Right atrium auricular region (tissue), 2 donors: ENCODE measurements at places on chromosomes 4 and X.

- H3K27me3 ChIP-seq: no peaks in the 10 kb centered on the region
- peak overlapping the region; percentile 66 for H3K27ac ChIP-seq
- no peak for DNase-seq
- no peak overlapping the region for H3K4me3 ChIP-seq
- H3K4me1 ChIP-seq: peaks cover 76% of the 10 kb centered on the region
Observed at GRCh38 chrX:2708021-2708420, 16.9 kb downstream of the CD99 start.

DNA sequence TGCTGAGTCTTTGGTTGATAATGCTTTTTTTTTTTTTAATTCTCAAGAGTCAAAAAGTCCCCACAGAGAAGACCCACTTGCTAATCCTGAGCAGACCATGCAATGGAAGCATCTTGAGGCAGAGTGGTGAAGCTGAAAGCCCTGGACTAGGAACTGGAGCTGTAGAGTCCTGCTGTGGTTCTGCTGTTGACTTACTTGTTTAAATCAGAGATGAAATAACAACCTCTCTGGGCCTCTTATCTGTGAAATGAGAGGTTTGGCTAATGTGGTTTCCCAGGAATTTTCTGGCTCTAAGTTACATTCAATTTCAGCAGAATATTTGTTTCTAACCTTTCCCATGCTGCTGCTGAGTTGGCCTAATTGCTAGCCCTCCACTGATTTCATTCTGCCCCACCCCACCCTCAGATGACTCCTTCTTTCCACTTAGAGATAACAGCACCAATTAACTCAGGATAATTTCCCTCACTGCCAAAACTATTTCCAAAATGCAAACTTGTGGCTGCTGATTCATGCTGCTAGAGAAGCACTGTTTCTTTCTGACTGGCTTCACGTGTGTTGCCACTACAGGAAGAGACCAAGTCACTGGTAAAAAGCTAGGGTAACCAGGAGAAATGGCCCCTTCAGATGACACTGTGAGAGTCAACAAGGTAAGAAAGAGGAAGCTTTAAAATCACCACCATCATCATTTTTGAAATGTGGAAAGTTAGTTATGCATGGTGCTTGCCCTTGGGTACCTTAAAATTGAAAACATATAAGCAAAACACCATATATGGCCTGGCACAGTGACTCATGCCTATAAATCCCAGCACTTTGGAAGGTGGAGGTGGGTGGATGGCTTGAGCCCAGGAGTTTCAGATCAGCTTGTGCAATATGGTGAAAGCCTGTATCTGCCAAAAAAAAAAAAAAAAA is 326.4 kb downstream of the DCHS2 start:
- no peak overlapping the region for H3K27ac ChIP-seq
- no peaks in the 10 kb centered on the region for H3K4me1 ChIP-seq
- peak; percentile 64 for DNase-seq
- no peaks in the 10 kb centered on the region for H3K27me3 ChIP-seq
- no peak overlapping the region for H3K4me3 ChIP-seq

GRCh38 chr4:61517144-61517543 is 317.0 kb downstream of the ADGRL3 start:
- no peaks in the 10 kb centered on the region for H3K4me1 ChIP-seq
- no peaks in the 10 kb centered on the region for H3K36me3 ChIP-seq
- no peak for DNase-seq
- no peaks in the 10 kb centered on the region for H3K27me3 ChIP-seq
- no peak overlapping the region for H3K27ac ChIP-seq

DNA sequence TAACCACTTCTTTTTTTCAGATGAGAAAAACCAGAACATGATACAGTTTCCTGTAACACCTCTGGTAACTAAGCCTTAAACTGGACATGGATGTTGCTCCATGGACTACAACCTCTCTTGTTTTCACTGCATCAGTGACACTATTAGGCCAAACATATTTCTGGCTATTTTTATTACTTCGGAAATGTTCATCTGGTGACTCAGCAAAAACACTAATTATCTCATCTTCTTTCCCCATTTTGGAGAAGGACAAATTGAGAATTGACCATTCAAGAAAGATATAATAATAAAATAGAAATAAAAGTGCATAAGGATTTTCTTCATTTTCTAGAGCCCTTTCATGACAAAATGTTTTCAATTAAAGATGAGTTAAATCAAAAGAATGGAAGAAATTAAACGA is 361.9 kb upstream of the TECRL start:
- H3K36me3 ChIP-seq: no peaks in the 10 kb centered on the region
- H3K4me3 ChIP-seq: no peak overlapping the region
- H3K27ac ChIP-seq: no peak overlapping the region
- no peak for DNase-seq
- no peaks in the 10 kb centered on the region for H3K4me1 ChIP-seq

DNA sequence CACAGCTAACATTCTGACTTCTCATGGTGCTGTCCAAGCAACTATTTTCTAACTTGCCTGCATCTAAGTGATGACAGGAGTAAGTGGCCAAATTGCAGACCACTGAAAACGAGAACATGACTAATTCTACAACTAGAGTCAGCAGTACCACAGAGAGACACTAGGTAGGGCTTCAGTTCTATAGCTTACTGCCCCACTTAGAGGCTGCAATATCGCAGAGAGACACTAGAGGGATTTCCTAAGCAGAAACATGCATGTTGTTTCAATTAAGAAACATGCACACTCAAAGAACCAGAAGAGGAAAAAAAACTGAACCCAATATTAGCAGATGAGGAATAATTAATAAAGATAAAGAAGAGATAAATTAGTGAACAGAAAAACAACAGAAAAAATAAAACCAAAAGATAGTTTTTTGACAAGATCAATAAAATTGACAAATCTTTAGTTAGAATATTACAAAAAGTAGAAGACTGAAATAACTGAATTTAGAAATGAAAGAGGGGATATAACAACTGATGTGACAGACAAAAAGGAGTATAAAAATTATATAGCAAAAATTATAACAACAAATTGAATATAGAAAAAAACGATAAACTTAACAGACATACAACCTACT is 100.8 kb downstream of the SPIN4 start:
- DNase-seq: no peak
- no peaks in the 10 kb centered on the region for H3K4me1 ChIP-seq
- H3K36me3 ChIP-seq: no peaks in the 10 kb centered on the region
- H3K27ac ChIP-seq: no peak overlapping the region
- H3K4me3 ChIP-seq: no peak overlapping the region

- H3K4me1 ChIP-seq: no peaks in the 10 kb centered on the region
- H3K27me3 ChIP-seq: no peaks in the 10 kb centered on the region
- no peaks in the 10 kb centered on the region for H3K36me3 ChIP-seq
Observed at GRCh38 chrX:40094041-40094899, 3.5 kb downstream of the BCOR start.

DNA sequence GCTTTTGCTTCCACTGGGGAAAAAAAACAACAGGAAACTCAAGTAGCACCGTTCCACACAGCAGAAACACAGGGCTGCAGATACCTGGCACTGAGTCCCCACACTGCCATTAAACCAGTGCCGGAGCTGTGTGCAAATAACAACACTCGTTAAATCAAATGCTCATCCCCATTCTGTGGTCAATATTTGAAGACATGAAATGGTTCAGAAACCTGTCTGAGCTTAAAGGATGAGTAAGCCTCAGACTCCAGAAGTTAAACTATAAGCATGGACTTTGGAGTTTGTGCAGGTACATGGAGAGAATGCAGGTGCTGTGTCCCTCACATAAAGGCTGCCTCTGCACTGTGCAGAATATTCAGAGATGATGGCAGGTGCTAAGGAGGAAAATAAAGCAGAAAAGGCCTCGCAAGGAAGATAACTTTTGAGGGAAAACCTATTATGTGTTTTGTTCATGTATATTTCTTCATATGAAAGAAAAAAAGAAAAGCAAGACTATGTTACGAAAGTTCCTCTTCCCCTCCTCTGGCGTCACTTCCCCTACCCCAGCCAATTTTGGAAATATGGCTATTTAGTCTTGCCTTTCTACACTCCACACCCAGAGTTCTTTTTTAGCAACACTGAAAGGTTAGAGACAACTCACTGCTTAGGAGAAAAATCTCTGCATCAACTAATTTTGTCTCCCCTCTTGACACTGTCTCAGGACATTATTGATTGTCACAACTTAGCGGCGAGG is 4.6 kb downstream of the MPP1 start:
- no peak overlapping the region for H3K27ac ChIP-seq
- no peak overlapping the region for H3K4me3 ChIP-seq
- no peaks in the 10 kb centered on the region for H3K36me3 ChIP-seq
- H3K27me3 ChIP-seq: no peaks in the 10 kb centered on the region
- peaks cover 16% of the 10 kb centered on the region for H3K4me1 ChIP-seq
- no peak for DNase-seq

- no peak overlapping the region for H3K4me3 ChIP-seq
- H3K4me1 ChIP-seq: no peaks in the 10 kb centered on the region
- H3K36me3 ChIP-seq: no peaks in the 10 kb centered on the region
- H3K27ac ChIP-seq: no peak overlapping the region
- no peak for DNase-seq
Observed at GRCh38 chrX:27251369-27251768, 211.8 kb downstream of the PPP4R3C start.

DNA sequence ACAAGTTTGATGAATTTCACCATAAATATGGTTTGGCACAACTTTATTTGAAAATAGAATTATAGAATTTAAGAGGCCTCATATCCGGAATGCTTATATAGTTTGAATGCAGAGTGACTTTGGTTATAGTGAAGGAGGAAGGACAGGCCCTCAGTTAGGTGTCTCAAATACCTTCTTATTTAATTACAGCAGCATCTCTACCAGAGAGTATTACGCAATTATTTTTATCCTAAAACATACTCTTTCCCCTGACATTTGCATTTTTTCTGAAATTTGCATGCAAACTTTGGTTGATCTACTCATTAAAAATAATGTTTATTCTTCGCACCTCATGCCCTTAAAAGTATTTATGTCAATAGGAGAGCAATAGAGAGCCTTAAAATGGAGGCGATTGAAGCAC is 305.4 kb downstream of the PACRGL start:
- no peak overlapping the region for H3K4me3 ChIP-seq
- H3K27me3 ChIP-seq: no peaks in the 10 kb centered on the region
- H3K27ac ChIP-seq: no peak overlapping the region
- H3K36me3 ChIP-seq: no peaks in the 10 kb centered on the region

- no peaks in the 10 kb centered on the region for H3K36me3 ChIP-seq
- no peak overlapping the region for H3K4me3 ChIP-seq
- H3K27me3 ChIP-seq: no peaks in the 10 kb centered on the region
- no peak overlapping the region for H3K27ac ChIP-seq
- H3K4me1 ChIP-seq: no peaks in the 10 kb centered on the region
Observed at GRCh38 chr4:55366621-55367020, 20.6 kb downstream of the SRD5A3 start.

GRCh38 chrX:39320165-39320564 is 518.9 kb downstream of the MID1IP1 start:
- no peak for DNase-seq
- no peak overlapping the region for H3K4me3 ChIP-seq
- no peaks in the 10 kb centered on the region for H3K36me3 ChIP-seq
- no peaks in the 10 kb centered on the region for H3K4me1 ChIP-seq
- no peak overlapping the region for H3K27ac ChIP-seq

- no peak for DNase-seq
- H3K27ac ChIP-seq: no peak overlapping the region
- no peaks in the 10 kb centered on the region for H3K4me1 ChIP-seq
Observed at GRCh38 chrX:18278449-18278848, 57.8 kb upstream of the BEND2 start.

GRCh38 chr4:77952457-77952856 is 89.8 kb downstream of the MRPL1 start:
- H3K4me1 ChIP-seq: no peaks in the 10 kb centered on the region
- peaks cover 18% of the 10 kb centered on the region for H3K36me3 ChIP-seq
- no peak overlapping the region for H3K27ac ChIP-seq
- no peak overlapping the region for H3K4me3 ChIP-seq

GRCh38 chr4:141158219-141158618 is 24.9 kb upstream of the RNF150 start:
- no peak overlapping the region for H3K27ac ChIP-seq
- no peaks in the 10 kb centered on the region for H3K27me3 ChIP-seq
- no peak for DNase-seq
- H3K36me3 ChIP-seq: no peaks in the 10 kb centered on the region

DNA sequence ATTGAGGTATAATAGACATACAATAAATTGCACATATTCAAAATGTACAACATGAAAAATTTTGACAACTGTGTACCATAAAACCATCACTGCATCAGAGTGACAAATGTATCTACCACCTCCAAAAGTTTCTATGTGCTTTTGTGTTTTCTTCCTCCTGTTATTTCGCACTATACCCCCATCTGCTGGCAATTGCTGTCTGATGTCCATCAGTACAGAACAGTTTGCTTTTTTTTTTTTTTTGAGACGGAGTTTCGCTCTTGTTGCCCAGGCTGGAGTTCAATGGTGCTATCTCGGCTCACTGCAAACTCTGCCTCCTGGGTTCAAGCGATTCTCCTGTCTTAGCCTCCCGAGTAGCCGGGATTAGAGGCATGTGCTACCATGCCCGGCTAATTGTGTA is 154.3 kb upstream of the GIMD1 start:
- H3K27me3 ChIP-seq: no peaks in the 10 kb centered on the region
- DNase-seq: no peak
- no peaks in the 10 kb centered on the region for H3K4me1 ChIP-seq
- no peaks in the 10 kb centered on the region for H3K36me3 ChIP-seq
- H3K4me3 ChIP-seq: no peak overlapping the region

DNA sequence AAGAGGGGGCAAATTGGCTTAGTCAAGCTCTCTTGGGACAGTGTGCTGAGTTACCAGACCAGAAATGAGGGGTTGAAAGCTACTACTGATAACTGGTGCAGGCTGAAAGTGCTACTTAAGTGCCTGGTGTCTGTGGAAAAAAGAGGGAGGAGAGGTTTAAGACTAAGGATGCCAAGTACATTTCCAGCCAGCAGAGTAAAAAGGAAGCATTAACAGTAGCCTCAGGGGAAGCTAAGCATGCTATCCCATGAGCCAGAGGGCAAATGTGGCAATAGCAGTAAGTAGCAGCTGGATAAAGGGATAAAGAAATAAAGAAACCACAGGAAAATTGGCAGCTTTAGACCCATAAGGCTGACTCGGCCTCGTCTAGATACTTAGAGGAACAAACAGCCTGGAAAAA is 196.3 kb upstream of the MAB21L2 start:
- no peak overlapping the region for H3K4me3 ChIP-seq
- no peaks in the 10 kb centered on the region for H3K27me3 ChIP-seq
- no peaks in the 10 kb centered on the region for H3K4me1 ChIP-seq

DNA sequence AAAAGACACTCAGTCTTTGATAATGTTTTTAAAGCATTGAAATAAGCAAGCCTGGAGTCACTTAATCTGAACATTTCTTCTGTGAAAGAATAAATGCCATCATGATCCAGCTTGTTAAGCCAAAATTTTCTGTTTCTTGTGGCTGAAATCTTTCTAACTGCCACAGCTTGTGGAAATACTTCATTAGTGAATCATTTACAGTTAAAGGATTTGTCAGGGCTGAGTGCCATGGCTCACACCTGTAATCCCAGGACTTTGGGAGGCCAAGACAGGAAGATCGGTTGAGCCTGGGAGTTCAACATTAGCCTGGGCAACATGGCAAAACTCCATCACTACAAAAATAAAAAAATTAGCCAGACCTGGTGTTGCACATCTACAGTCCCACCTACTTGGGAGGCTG is 93.3 kb upstream of the PDE5A start:
- no peak for DNase-seq
- no peak overlapping the region for H3K4me3 ChIP-seq
- no peaks in the 10 kb centered on the region for H3K36me3 ChIP-seq

- no peaks in the 10 kb centered on the region for H3K36me3 ChIP-seq
- H3K4me1 ChIP-seq: no peaks in the 10 kb centered on the region
- no peak for DNase-seq
- no peaks in the 10 kb centered on the region for H3K27me3 ChIP-seq
Observed at GRCh38 chr4:10608501-10609219, 75.9 kb downstream of the CLNK start.

GRCh38 chr4:26687728-26688127 is 103.8 kb downstream of the TBC1D19 start:
- H3K4me3 ChIP-seq: no peak overlapping the region
- no peak overlapping the region for H3K27ac ChIP-seq
- no peak for DNase-seq
- no peaks in the 10 kb centered on the region for H3K36me3 ChIP-seq
- no peaks in the 10 kb centered on the region for H3K27me3 ChIP-seq
- H3K4me1 ChIP-seq: no peaks in the 10 kb centered on the region
